H54 (cell line): ENCODE measurements at places on chromosomes 2 and 18.

GRCh38 chr2:208573569-208573968, 167.0 kb downstream of the PTH2R start:
- no peak for DNase-seq

DNA sequence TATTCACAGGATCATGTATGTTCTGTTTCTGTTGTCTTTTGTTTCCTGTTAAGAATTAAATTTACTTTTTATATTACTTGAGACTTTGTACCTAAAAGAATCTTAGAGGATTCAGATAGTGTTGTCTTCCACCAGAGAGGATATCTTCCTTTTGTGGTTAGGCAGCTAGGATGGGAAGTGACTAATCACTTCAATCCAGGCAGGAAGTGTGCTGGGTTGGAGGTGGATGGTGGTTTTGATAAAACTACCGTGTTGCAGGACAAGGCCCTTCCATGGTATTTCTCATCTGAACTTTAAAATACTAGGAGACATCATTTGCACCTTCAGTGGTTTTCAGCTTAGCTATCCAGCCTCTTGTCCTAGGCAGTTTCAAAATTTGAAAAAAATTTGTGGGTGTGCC, 728.6 kb upstream of the CDH2 start:
- DNase-seq: peak; percentile 0

- DNase-seq: no peak
Observed at GRCh38 chr18:53281406-53281805, 941.4 kb downstream of the DCC start.

DNA sequence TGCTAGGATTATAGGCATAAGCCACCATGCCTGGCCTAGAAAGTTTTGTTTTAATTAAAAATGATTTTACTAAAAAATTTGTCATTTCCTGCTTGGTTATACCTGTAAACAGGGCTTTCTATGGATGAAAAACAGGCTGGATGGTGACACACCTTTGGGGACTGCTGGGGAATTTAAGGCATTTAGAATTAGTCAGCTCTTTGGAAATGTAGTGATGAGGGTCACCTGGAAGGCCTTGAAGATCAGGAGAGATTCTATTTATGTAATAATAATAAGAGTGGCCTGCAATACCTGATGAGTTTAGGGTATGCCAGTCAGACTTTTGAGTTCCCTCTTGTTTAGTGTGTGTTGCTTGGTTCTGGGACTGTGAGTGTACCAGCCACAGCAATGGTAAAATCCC, 51.1 kb downstream of the RALBP1 start:
- no peak for DNase-seq

GRCh38 chr2:217466104-217466503, 536.7 kb downstream of the TNS1 start:
- DNase-seq: no peak

GRCh38 chr2:237873421-237873831, 14.0 kb downstream of the RAMP1 start:
- DNase-seq: no peak

DNA sequence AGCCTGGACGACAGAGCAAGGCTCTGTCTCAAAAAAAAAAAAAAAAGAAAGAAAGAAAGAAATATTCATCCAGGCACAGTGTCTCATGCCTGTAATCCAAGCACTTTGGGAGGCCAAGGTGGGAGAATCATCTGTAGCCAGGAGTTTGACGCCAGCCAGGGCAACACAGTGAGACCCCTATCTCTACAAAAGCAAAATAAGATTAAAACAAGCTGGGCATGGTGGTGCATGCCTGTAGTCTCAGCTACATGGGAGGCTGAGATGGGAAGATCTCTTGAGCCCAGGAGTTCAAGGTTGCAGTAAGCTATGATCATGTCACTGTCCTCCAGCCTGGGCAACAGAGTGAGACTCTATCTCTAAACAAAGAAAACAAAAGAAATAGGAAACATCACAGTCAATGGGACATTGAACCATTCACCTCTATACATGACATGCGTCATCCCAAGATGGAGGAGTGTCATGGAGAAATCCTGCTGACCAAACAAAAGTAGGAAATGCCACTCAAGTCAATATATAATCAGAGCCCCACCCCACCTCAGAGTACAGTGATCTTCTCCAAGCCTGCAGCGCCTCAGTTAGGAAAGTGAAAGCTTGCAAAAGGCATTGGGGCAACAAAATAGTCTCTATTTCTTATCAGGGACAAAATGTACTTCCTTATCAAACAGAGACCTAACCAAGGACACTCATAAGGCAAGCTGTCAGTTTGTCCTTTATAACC, 9.8 kb downstream of the FEV start:
- DNase-seq: no peak

DNA sequence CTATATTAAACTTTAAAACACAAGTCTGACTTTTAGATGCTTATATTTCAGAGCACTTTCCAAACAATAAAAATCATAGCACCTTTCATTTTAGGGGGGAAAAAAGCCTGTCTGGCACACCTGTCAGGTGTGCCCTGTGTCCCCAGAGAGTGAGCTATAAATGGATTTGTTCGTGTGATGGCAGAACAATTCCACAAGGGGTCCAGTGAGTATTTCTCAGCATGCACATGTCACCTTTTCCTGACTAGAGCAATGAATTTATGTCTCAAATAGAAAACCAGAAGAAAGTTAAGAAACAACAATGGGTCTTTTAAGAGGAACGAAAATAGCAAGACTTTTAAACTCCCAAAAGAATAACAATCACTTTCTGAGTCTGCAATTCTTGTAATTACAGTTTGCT, 55.9 kb downstream of the ACVR1C start:
- DNase-seq: no peak

GRCh38 chr2:212733273-212733672, 194.7 kb upstream of the ERBB4 start:
- DNase-seq: no peak

DNA sequence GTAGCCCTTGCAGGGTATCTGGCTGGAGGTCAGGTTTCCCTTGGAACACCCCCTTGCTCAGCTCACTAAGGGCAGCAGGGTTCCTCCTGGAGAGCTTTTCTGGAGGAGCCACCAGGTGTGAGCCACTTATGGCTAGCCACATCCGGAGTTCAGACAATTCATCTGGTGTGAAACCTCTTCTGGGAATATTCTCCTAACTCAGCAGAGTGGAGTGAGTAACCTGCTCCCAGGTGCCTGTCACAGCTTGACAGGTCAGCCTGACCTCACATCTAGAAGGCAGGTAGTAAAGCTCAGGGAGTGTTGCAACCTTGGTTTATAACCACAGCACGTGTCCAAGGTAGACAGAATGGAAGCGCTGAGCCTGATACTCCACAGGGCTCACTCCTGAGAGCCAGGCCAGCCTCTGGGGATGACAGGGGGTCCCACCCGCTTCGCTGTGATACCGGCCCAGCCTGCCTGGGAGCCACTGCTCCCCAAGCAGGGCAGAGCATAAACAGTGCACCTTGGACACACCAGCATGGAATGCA, 62.6 kb upstream of the TGFA start:
- no peak for DNase-seq

DNA sequence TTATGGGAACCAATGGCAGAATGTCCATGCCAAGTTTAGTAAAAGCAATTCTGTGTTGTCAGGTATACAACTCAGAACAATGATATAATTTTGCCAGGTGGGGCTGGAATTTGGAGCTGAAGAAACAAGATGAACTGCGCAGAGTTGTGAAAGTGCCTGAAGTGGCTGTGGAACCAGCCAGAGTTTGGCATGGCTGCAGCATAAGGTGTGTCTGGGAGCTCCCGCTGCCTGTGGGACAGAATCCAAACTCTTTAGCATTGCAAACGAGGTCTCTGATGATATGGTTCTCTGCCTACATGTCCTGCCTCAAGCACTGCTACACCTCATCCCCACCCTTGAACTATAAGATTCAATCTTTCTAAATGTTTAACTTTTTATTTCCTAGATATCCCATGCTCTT, 909.7 kb downstream of the EPHA4 start:
- DNase-seq: no peak
